ENCODE measurements at places on chromosomes 12 and 14. TPM values are rescaled to one million over a fixed set of nuclear protein-coding genes. Genes with fewer than 3 reads are reported as not detected.

The COCH gene
- total RNA-seq = 0.38 TPM

- H3K4me3 ChIP-seq = no peak overlapping the region
- H3K27me3 ChIP-seq = no peaks in the 10 kb centered on the region
- no peak for DNase-seq
- H3K27ac ChIP-seq = no peak overlapping the region
- peaks cover 5% of the 10 kb centered on the region for H3K4me1 ChIP-seq
Measured at GRCh38 chr12:80242321-80242720, 143.0 kb downstream of the OTOGL start.

GRCh38 chr14:105700622-105701288, 174.4 kb downstream of the TMEM121 start:
- no peaks in the 10 kb centered on the region for H3K36me3 ChIP-seq
- H3K4me3 ChIP-seq = no peak overlapping the region
- H3K27me3 ChIP-seq = no peaks in the 10 kb centered on the region
- DNase-seq = peak; percentile 18
- H3K4me1 ChIP-seq = no peaks in the 10 kb centered on the region

- no peak overlapping the region for H3K4me3 ChIP-seq
- no peak for DNase-seq
- H3K36me3 ChIP-seq = peaks cover 30% of the 10 kb centered on the region
- H3K4me1 ChIP-seq = peaks cover 49% of the 10 kb centered on the region
Measured at GRCh38 chr12:108696111-108696995, 35.0 kb downstream of the CORO1C start.

DNA sequence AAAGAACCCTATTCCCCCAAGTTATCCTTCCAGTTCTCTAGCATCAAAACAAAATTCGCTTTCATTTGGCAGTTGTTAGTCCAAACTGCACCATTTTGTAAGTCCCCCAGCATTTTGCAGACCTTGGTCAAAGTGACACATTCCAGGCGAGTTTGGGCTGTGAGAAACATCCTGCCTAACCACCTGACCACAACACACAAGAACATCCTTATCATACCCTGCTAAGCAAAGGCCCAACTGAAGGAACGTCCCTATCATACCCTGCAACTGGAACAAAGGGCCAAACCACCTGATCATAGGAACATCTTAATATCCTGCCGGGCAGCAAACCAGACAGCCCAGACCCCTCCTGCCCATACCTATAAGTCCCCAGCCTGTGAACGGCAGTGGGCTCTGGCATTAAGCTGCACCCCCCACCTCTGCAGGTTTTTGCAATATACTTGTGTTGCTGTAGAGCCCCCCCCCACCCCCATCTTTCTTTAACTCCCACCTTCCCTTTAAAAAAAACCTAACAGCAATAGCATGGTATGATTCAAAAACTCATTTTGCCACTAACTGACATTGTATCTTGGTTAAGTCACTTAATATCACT, 2.7 kb downstream of the PCNX4 start:
- DNase-seq = no peak
- peaks cover 18% of the 10 kb centered on the region for H3K4me1 ChIP-seq
- H3K27ac ChIP-seq = no peak overlapping the region
- H3K27me3 ChIP-seq = no peaks in the 10 kb centered on the region

- peaks cover 58% of the 10 kb centered on the region for H3K36me3 ChIP-seq
- no peaks in the 10 kb centered on the region for H3K27me3 ChIP-seq
- H3K4me1 ChIP-seq = peaks cover 44% of the 10 kb centered on the region
- H3K27ac ChIP-seq = no peak overlapping the region
- DNase-seq = no peak
- H3K4me3 ChIP-seq = no peak overlapping the region
Measured at GRCh38 chr12:122869207-122869973, 26.5 kb downstream of the VPS37B start.

DNA sequence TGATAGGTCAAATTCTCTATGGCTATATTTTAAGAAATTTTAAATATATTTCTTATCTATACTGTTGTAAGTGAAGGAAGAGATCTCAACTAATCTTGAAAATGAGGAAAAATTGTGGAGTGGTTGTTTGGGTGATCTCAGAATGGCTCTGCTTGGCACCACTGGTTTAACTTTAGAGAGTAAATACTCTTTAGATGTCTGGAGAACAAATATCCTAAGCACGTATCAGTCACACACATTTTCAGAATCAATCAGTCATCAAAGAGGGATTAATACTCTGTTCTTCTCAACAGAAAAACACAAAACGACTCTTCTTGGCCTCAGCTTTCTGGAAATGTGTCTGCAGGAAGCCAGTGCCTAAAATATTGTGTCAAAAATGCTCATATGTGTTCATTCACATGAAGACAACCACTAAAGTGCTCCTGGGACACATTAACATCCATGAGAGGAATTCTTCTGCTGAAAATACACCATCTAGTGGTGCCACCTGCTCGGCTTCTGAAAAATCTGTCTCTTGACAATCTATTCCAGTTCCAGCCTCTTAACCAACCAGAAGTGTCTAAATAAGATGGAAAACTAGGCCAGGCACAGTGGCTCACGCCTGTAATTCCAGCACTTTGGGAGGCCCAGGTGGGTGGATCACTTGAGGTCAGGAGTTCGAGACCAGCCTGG, 81.1 kb upstream of the CCDC198 start:
- H3K4me1 ChIP-seq = no peaks in the 10 kb centered on the region
- DNase-seq = no peak
- no peak overlapping the region for H3K27ac ChIP-seq
- no peaks in the 10 kb centered on the region for H3K27me3 ChIP-seq
- H3K36me3 ChIP-seq = no peaks in the 10 kb centered on the region
- no peak overlapping the region for H3K4me3 ChIP-seq

Data from upper lobe of right lung (tissue), 1 donor.